ENCODE measurements at places on chromosomes 5 and 9.
A peak's percentile ranks its signal among the peaks of the same experiment; 100 is the strongest.

DNA sequence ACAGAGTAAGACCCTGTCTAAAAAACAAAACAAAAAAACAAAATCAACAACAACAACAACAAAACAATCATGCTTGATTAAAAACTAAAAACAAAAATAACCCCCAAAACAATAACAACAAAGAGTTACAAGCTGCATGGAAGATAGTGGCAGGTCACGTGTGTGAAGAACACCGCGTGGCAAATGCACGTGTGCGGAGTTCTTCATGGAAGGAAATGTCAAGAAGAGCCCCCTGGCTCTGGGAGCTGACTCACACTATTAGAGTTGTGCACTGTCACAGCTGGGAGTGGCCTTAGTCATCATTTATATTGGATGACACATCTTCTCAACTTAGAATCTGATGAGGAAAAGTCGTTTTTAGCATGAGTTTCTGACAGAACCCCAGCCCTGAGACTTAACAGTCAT lies 110.5 kb downstream of the JMY start:
- DNase-seq: no peak

- no peak for DNase-seq
These were observed 17.5 kb downstream of the TLE1 start for GRCh38 chr9:81671880-81672280.

DNA sequence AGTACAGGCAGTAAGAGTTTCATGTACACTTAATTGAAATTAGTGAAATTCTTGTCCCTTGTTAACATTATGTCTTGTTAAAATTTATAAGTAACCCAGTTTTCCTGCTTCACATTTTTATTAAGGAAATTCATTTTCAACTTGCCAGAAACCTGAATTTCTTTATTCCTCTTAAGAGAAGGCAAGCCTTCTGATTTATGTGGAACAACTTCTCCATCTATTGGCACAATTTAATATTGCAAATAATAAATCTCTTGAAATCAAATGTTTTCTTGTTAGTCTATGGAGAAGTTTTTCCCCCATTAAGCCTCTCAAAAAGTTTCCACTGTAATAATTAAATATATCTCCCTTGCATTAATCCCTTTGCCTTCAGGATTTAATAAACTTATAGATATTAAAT lies 33.8 kb upstream of the ACO1 start:
- no peak for DNase-seq

DNA sequence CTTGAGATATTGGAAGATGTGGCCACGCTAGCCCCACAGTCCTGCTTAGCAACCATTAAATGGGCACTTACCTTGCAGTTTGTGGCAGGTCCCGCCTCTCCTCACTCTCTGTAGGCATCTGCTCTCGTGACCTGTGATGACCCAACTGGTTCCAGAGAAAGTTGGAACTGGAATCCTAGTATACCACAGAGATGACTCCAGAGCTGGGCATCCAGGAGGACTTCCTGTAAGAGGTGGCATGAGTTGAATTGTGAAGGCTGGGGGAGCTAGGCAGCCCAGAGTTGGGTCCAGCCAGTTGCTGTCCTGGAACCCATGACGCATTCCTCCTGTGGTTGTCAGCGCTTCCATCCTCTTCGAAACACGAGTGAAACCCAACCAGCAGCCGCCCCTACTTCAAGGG lies 1.6 kb upstream of the ADAMTS2 start:
- DNase-seq: no peak

- DNase-seq: no peak
These were observed 50.4 kb downstream of the CERT1 start for GRCh38 chr5:75460942-75461610.

DNA sequence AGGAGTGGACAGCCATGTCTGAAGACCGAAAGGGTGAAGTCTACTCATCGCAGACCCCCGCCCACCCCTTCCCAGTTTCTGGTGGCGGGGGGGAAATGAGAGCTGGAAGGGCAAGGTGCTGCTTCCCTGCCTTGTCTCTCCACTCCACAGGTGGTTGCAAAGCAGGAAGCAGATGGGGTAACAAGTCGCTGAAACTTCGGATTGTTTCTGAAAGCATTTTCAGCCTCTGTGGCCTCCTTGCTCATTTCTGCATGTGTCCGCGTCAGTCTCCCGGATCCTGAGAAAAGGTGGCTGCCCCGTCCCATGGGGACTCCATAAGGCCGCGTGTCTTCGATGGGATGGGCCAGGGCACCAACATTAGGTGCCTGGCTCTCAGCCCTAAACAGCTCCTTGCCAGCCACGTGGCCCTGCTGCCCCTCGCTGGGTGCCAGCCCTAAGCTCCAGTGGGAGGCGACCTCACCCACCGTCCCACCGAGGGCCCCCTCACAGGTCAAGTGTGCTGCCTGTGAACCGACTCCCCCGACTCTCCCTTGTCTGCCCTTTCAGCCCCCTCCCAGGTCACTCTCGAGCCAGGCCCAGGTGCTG lies 971 bp downstream of the PHYKPL start:
- DNase-seq: no peak

DNA sequence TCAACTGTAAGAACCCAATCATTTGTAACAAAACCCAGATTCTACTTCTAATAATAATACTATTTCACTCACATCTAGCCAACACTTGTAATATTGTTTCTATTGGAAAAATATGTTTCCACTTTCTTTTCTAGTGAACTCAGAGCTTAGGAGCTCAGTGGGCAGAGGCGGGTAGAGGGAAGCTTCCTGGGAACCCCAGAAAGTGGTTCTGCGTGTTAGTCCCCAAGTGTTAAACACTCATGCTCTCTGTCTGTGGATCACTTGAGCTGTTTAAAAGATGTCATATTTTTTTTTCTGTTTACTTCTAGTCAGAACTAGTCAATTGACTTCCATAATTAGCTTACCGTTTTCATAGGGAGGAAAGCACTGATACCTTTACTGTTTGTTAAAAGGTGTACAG lies 20.6 kb downstream of the SNX18 start:
- DNase-seq: no peak

DNA sequence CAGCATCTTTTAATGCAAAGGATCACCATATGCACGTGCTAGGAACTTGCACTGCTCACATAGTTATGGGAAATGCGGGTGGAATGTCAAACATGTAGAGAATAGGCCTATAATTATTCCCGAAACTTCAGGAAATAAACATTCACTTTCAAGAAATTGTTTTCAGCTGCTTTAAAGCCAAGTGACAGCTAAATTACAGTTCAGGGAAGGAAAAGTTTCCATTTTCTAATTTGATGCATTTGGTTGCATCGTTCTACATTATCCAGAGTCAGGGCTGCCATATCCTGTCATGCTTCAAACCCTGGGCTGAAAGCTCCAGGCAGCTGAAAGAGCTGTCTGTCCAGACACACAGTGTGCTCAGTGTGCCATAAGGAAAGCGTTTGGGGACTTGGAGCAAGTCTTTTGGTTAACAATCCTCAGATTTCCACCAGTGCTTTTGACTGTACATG lies 518.1 kb downstream of the CSNK1G3 start:
- DNase-seq: no peak

DNA sequence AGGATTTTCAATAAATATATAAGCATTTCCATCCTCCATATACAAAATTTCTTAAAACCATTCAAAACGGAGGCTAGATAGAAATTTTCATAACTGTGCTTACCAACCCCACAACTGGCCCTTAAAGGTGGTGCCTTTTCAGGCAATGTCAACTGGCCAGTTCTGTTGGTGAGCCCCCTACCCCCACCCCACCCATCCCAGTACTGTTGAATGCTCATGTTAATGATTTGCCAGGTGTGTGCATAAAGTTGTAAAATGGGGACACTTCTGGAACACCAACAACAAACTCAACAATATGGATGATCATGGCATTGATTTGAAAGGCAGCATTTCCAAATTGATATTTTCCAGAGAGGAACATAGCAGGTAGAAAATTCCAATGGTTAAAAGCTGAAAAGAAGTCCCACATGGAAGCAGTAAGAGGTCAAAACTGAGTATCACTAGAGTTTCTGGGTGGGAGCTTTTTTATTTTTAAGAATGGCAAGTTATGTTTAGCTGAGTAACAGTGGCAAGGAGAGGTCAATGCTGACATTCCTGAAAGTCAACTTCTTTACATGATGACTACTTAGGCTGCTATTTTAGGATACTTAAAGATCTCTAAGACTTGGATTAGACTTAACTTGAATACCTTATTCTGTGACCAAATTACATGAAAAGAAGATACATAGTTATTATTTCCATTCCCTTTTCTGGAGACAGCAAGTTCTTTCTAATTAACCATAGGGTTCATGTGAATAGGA lies 2.7 kb downstream of the LEAP2 start:
- DNase-seq: no peak

DNA sequence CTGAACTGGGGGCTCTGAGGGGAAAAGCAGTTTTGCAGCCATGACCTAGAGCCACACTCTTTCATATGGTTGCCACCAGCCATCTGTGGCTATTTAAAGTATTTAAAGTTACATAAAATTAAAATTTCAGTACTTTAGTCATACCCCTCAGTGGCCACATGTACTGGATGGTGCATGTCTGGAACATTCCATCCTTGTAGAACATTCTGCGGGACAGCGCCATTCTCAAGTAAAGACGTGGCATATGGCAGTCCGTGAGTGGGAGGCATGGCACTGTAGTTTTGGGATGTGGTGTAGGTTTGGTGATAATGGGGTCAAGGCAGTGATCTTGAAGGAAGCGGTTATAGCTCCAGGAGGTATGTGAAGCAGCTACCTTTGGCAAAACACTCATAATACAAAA lies 61.4 kb upstream of the NFIL3 start:
- DNase-seq: no peak

- DNase-seq: no peak
These were observed 7.6 kb upstream of the RPS14 start for GRCh38 chr5:150457121-150457520.

DNA sequence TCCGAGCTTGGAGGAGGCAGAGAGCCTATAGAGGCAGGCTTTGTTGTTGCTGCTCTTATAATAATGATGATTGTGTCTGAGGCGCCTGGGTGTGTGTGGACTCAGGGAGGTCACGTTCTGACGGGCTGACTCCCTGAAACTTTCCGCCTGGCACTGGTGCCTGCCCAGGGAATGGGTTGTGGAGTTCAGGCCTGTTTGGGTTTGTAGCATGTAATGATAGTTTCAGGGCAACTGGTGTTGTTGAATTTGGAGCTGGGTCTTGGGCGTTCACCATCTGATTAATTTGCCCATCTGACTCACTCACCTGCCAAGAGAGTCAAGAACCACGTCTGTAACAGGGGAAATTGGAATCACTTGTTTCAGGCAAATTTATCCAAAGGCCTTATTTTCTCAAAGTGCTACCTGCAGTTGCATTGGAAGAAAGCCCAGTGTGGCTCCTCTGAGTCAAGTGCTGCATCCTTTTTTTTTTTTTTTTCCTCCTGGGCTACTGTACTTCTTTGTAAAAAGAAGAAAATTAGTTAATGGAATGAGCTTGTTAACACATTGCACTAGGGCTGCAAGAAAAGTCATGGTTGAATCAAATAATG lies 386.5 kb downstream of the GADD45G start:
- DNase-seq: no peak

DNA sequence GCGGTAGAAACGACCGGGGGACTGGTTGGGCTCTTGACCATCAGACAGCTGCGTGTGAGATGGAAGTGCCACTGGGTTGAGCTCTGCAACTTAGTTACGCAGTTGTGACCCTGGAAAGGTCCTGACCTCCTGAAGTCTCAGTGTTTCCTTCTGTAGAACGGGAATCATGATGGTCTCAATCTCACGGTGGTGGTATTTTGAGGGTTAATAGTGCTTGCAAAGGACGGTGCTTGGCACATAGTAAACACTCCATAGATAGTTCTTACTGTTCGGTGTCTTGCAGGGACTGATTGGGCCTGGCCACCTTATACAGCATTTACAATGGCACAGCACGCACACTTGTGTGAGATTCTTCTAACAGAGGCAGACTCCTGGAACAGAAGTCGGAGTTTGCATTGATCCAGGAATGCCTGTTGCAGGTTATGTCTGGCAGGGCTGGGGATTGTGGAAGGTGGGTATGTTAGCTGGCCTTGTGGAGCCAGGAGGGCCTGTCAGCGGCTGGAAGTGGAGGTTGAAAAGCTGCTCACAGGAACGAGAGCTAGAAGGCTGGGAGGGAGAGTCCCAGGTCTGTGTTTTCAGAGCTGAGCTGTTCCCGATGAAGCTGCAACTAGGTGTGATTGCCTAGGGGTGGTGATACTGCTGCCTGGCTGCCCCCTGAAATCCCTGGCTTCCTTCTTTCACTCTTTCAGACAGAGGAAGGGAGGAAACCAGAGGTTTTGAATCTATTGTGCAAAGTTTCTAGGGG lies 962 bp upstream of the TXN start:
- peak; percentile 7 for DNase-seq

DNA sequence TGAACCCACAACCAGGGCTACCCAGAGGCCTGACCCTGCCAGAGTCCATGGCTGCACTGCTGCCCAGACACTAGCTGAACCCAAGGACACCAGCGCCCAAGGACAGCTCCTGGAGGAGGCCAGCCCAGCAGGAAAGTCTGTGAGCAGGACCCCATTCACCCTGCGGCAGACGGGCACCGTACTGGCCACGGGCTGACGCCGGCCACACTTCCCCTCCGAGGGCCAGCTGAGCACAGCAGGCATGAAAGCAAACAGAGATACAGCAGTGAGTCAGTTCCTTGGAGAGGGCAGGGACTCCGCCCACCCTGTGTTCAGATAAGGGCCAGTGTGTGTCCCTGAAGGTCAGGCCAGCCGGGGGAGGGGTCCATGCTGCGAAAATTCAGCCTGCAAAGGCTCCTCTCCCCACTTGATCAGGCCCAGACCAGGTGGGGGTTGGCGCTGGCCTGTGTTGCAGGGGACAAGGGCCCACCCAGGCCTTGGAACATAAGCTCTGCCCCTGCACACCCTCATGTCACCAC lies 3.2 kb downstream of the RNF208 start:
- DNase-seq: no peak

GRCh38 chr5:54469622-54470021 lies 14.1 kb downstream of the HSPB3 start:
- DNase-seq: no peak

DNA sequence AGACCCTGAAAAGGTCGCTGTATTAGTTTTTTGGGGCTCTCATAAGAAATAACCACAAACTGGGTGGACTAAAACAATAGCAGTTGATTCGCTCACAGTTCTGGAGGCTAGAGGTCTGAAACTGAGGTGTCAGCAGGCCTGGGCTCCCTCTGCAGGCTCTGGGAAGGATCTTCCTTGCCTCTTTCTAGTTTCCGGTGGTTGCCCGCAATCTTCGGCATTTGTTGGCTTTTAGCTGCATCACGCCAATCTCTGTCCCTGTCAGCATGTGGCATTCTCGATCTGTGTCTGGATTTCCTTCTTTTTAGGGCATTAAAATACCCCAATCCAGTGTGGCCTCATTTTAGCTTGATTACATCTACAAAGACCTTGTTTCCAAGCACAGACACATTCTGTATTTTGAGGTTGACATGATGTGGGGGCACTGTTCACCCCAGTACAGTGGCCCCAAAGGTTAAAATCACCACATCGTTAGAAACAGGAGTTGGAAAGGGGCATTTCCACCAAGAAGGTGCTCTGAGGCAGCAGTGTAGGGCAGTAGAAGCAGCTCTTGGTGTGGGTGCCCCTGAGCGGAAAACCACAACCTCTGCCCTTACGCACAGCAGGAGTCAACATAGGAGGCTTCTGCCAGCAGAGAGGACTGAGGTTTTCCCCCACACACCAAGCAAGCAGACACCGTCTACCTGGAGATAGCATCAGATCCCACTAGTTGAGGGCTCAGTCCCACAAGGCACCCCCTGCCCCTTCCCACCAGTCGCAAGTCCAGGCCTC lies 13.5 kb downstream of the ZNF79 start:
- peak; percentile 31 for DNase-seq

Data from CD4-positive, alpha-beta T cell treated with Interleukin-2 at 100 ng/mL for 4 hours (primary cell).